ENCODE measurements at places on chromosomes 5 and 9.

- DNase-seq, result no peak
Measured at GRCh38 chr9:8679371-8679822, 879.8 kb upstream of the DMAC1 start.

GRCh38 chr9:94950579-94951323, 224.3 kb downstream of the AOPEP start:
- no peak for DNase-seq

GRCh38 chr9:36041506-36041905, 4.8 kb downstream of the RECK start:
- DNase-seq, result no peak

DNA sequence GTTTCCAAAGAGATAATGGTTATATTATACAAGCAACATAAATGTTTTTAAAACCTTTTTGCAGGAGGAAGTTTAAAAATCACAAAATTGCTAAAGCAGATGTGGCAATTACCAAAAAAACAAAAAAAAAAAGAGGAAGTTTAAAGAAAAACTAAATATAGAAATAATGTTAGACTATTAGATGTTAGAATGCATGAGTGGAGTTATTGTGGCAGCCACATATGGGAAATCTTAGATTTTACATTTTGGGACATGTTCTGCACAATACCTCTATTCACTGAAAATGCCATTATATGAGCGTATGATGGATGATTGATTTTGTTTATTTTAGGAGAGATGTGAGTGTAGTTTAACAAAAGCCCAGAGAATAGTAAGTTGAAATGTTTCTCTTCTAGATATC, 31.2 kb upstream of the DTWD2 start:
- no peak for DNase-seq
